K562 (cell line): ENCODE measurements at places on chromosomes 4 and X. TPM values are rescaled to one million over a fixed set of nuclear protein-coding genes. Genes with fewer than 3 reads are reported as not detected.

GRCh38 chr4:686413-687040, 2.4 kb downstream of the SLC49A3 start:
- no peak for DNase-seq
- H3K27ac ChIP-seq: peak overlapping the region; percentile 78

DNA sequence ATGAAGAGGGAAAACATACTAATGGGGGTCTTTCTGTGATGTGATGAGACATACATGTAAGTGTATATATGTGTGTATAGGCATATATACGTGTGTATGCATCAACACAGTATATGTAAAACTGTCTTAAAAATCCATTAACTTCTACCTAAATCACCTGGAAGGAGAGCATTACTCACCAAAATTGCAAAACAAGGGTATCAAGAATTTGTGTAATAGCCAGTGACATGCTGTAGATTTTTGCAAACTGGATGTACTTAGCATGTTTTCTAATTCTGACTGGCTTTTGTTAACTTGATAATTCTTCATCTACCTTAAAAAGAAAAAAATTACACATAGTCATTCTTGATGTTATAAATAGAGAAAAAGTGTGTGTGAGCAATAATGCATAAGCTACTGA, 104.7 kb downstream of the PRRG1 start:
- H3K27ac ChIP-seq: no peak overlapping the region
- H3K4me1 ChIP-seq: no peaks in the 10 kb centered on the region
- no peaks in the 10 kb centered on the region for H3K36me3 ChIP-seq
- no peaks in the 10 kb centered on the region for H3K27me3 ChIP-seq
- no peak for DNase-seq

Gene BEX5
- 0.81 and 1.3 TPM in 2 replicates for total RNA-seq

Gene ENAM
- total RNA-seq: 0.04 TPM in 1 of 2 replicates, not detected in the other
